K562 (cell line): ENCODE measurements at places on chromosomes 13 and 19. TPM values are rescaled to one million over a fixed set of nuclear protein-coding genes. Genes with fewer than 3 reads are reported as not detected.

Gene SPTBN4
- 1.5 and 1.6 TPM in 2 replicates for total RNA-seq

- no peak for DNase-seq
These were observed 42.3 kb downstream of the USPL1 start for GRCh38 chr13:30659980-30660379.

DNA sequence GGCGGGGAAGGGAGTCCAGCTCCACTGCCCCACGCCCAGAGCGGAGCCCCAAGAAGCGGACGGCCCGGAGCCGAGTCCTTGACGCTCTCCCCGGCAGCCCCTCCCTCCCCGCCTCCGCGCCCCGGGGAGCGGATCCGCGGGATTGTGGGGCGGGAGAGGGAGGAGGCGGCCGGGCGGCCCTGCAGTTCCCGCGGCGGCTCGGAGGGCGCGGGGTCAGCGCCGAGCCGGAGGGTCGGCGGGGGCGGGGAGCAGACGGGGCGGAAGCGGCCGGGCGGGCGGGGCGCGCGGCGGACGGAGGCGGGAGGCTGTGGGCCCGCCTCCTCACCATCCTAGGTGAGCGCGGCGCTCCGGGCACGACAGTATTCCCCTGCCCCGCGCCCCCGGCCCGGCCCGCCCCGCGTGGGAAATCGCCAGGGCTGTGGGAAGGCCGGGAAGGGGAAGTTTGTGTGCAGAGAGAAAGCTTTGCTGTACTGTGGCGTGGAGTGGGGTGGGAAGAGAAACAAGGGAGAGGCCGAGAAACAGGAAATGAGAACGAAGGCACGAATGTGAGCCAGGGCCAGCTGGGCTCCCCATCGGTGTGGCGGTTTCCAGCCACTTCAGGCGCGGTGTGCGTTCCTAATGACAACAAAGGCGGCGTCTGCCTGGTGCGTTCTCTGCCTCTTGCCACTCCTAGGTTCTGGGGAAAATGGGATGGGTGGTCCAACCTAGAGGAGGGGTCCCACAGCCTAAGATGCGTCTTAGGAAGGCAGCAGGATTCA is 1.3 kb upstream of the KLF12 start:
- DNase-seq, result peak; percentile 38

Gene SIGLEC14
- not detected in 2 replicates for total RNA-seq
